Activated CD8-positive, alpha-beta memory T cell treated with anti-CD3 and anti-CD28 coated beads for 24 hours (primary cell): ENCODE measurements at places on chromosomes 12 and 14.

DNA sequence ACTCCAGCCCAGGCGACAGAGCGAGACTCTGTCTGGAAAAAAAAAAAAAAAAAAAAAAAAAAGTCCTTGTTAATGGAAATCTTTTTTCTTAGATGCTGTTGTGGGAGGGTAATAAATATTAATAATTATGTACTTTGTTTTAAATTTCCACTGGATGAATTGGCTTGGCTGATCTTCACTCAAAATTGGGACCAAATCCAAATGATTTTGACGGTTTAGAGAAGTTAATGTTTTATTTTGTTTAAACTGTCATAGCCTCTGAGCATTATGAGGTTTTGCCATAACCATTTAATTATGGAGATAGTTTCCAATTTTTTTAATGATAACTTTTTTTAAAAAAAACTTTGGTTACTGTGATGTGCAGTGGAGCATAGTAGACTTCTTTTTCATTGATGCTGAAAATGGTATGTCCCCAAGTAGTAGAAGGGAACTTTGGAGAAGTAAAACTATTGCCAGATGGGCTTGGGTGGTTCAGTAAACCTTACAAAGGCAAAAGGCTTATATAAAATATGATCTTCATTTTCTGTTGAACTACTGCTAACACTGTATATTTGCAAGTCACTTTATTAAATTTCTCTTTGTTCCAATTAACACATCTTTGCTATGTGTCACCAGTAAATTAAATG lies 3.9 kb upstream of the PMCH start:
- DNase-seq, result no peak

GRCh38 chr12:108561852-108562347 lies 496 bp upstream of the ISCU start:
- DNase-seq, result no peak

- DNase-seq, result no peak
Measured at GRCh38 chr14:103896578-103896977, 31.7 kb upstream of the TDRD9 start.

- DNase-seq, result no peak
Measured at GRCh38 chr12:66329941-66330340, 27.6 kb downstream of the HELB start.

DNA sequence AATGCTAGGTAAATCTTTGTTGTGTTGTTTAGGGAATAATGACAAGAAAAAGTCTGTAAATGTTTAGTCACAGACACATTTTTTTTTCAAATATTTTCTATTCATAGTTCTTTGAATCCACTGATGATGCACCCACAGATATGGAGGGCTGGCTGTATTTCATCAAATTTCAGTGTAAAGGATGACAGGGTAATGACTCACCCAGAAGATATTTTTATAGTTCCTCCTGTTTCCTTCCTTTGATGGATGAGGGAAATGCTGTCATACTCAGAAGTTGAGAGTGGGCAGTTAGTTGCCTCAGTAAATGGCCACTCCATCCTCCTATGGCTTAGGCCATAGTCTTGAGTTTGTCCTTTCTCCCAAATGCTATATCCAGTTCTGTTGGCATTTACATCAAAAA lies 76.9 kb upstream of the REP15 start:
- no peak for DNase-seq

- no peak for DNase-seq
Measured at GRCh38 chr14:61564618-61565091, 130.7 kb upstream of the HIF1A start.

DNA sequence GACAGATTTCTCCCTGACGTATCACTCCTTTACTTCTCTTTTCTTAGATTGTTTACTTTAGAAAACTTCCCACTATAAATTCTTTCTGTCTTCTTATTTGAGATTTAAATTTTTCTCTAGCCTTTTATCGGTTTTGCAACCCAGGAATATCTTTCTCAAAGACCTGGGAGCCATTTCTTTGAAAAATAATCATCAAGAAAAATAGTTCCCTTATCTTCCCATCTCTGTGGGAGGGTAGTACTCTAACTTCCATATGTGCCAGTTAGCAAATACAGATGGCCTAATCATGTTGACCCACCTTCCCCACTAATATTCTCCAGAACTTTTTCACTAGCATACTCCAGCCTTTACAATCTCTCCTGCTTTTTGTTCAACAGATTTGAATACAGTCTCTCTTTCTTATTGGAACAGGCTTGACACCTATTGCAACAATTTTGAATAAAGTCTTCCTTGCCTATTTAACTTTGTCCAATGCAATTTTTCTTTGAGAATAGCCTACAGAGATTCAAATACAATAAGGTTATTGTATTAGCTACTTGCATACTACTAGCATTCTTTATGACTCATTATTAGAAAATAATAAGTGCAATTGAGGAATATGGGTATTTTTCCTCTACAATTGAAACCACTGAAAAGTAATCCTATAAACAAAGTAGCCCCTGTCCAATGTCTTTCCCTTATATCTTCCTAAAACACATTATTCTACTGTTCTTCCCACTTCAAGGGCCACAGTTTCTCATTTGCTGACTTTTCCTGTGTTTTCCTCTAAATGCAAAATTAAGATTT lies 27.4 kb upstream of the KLRB1 start:
- DNase-seq, result no peak

DNA sequence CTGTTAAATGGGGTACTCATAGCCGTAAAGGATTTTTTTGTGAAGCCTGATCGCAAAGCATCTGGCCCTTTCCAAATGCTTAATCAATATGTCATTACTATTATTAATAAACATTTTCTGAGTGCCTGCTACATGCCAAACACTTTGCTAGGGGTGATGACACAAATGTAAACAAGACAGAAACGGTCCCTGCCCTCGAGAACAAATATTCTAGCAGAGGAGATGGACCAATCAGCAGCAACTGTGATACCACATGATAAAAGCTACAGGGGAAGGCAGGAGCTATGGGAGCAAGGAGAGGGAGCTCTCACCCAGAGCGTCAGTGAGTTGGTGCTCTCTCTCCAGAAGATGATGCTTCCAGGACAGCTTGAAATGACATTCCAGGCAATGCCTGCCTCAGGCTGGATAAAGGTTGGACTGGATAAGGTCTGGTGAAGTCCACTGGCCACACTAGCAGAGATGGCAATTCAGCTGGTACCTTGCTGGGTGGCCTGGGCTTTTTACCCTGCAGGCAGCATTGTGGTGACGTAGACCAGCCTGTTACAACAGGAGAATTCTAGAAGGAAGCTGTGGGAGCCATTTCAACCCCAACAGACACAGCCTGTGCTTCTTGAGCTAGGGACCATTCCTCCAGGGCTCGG lies 41.1 kb downstream of the ERH start:
- DNase-seq, result no peak

DNA sequence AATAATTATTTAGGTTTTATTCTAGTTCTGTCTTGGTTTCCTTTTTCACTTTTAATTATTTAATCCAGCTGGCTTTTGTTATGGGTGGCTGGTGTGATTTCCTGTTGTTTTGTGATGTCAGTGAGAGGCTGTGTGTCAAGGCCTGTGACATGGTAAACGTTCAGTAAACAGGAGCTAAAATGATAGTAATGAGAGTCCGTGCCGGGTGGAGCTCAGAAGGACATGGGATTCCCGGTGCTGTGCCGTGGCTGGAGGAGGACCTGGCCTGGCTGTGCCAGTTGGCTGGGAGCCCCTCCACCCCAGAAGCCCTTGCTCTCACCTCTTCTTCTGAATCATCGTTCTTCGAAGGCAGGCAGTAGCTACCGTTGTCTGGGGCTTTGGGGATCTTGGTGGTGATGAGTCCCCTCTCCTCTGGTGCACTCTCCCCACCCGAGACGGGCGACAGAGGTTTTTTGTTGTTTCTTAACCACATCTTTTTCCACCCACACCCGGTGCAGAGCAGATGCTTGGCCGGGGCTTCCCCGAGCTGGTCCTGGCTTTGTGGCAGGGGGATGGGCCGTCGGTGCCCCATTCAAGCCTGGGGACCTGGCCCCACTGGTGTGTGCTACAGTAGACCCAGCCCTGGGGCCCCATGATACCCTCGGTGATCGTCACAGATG lies 29.1 kb downstream of the SH2B3 start:
- peak; percentile 92 for DNase-seq

DNA sequence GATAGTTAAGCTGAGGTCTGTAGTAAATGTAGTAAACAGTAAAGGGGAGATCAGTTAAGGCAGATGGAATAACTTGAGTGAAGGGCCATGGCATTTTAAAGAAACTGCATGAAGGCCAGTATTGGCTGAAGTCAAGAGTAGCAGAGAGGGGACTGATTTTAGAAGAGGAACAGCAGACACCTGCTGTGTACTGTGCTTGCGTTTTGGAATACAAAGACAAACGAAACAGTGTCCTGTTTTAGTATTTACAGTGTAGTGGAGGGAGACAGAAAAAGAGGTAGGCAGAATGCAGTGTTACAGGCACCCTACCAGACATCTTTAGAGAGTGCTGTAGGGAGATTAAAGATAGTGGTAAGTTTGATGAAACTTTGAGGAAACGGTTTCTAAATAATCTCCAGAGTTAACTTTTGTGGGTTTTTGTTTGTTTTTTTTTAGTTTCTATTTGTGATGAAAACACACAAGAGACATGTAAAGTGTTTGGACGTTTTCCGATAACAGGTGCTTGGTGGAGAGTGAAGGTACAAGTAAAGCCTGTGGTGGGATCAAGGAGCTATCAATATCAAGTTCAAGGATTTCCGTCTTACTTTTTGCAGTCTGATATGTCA lies 2.1 kb downstream of the HELB start:
- no peak for DNase-seq

DNA sequence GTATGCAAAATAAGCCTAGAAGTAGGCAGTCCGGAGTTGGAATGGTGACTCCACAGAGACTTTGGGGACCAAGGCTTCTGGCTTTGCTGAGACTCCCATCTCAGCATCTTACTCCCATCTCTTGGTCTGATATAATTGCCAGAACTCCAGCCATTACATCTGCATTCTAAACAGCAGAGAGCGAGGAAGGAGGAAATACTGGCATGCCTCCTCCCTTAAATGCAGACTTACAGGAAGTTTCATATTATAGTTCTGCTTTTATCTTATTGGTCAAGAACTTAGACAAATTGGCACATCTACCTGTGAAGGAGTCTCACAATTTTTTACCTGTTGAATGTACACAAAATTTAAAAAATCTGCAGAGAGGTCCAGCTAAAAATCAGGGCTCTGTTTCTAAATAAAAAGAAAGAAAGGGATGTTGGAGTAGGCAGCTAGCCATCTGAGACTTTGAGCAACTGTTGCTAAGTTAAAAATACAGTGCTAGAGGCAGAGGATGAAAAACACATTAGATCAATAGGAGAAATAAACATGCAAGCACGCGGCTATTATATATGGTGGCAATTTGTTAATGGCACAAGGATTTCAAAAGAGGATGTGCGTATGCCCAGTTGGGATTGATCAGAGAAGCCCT lies 209.9 kb upstream of the HMGA2 start:
- no peak for DNase-seq

- no peak for DNase-seq
Measured at GRCh38 chr12:114441039-114441383, 35.1 kb upstream of the TBX5 start.

DNA sequence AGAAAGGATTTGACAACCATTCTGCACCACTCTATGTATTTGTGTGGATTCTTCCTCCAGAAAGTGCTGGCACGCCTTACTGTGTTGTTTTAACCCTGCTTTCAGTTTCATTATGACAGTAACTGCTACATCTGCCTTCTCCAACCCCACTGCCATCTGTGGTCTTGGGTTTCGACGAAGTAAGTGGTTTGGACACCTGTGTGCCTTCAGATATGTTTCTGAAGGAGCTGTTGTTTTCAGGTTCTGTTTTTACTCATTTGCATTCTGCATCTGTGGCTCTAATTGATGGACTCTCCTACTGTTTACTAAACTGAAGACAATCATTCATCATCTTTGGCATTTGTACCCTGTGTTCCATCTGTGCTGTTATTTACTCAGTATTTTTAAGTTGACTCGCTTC lies 4.1 kb downstream of the TSHR start:
- peak; percentile 63 for DNase-seq

DNA sequence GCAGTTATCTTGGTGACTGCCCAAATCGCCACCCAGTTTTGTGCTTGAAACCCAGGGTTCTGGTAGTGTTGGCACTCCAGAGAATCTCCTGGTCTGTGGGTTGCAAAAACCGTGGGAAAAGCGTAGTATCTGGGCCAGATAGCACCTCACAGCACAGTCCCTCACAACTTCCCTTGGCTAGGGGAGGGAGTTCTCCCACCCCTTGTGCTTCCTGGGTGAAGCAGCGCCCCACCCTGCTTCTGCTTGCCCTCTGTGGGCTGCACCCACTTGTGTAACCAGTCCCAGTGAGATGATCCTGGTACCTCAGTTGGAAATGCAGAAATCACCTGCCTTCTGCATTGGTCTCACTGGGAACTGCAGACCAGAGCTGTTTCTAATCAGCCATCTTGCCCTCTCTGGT lies 16.4 kb downstream of the CLEC2D start:
- no peak for DNase-seq
